Stimulated activated CD8-positive, alpha-beta memory T cell treated with anti-CD3 and anti-CD28 coated beads, Interleukin-15, amount 100 ng/mL, for 48 hours (primary cell): ENCODE measurements at places on chromosomes 12 and 14.

DNA sequence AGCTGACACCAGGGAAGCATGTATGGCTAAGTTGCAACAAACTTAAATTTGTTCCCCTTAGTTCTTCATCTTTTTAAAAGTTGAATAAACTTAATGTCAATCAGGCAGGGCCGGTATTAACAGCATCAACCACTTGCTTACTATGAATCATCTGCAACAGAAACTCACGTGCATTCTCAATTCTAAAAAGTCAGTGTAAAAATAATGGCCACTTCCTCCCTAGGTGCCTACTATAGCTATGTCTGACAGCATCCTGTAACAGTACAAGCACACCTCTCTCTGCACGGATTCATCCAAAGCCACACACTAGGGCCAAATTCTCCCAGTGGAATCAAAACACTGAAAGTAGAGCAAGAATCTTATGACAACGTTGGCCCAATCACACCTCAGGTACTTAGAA, 48.6 kb downstream of the PPP1R36 start:
- no peak for DNase-seq

DNA sequence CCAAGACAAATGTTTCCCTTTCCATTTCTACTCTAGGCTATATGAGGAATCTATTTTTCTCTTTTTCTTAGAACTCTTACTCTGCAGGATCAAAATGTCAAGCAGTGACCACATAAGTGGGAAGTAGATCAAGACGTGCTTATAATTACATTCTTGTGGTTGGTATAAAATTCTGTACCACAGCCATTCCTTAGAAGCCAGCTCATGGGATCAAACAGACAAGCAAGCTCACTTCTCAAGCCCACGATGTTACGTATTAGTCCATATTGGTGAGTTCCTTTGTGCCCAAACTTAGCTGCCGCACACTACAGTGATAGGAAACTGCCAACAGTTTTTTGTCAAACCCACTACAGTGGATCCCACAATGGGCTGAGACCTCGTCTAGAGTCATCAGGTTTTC, 53.4 kb downstream of the IFNG start:
- DNase-seq, result no peak

- DNase-seq, result no peak
Observed at GRCh38 chr14:58598028-58598803, 39.5 kb upstream of the DACT1 start.

DNA sequence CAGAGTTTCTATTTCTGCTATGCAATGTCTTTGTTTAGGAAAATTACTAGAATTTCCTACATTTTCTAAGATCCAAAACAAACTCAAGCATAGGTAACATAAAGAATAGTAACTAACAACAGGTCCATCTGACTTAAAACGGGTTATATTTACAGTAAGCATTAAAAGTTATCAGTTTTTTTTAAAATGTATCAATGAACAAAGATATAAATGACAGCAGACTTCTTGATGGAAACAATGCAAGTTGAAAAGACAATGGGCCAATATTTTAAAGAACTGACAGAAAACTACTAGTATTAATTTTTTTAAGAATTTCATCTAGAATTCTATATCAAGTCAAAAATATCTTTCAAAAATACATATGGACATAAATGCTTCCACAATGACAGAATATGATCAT, 367.1 kb upstream of the MGAT4C start:
- no peak for DNase-seq

GRCh38 chr12:50120521-50120920, 8.5 kb downstream of the COX14 start:
- no peak for DNase-seq

GRCh38 chr12:120425797-120426196, 12.1 kb upstream of the COX6A1 start:
- no peak for DNase-seq

DNA sequence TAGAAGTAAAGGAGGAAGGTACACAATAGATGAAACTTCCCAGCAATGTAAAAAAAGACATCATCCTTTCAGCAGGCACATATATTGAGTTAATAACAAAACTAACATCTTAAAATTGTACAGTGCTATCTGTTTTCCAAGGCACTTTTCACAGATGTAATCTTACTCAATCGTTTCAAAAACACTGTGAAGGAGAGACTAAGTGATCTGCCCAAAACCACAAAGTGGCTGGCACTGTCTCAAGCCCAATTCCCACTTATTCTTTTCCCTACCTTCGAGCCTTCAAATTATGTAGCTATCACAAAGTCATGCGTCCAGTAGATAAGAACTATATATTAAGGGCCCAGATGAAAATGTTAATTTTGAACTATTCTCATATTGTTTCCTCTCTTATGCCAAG, 193.6 kb upstream of the RASSF8 start:
- DNase-seq, result no peak

GRCh38 chr12:68568922-68569569, 41.7 kb upstream of the RAP1B start:
- no peak for DNase-seq

- DNase-seq, result no peak
Observed at GRCh38 chr12:5497329-5498053, 65.6 kb downstream of the NTF3 start.

- no peak for DNase-seq
Observed at GRCh38 chr12:55065535-55065934, 45.8 kb downstream of the NEUROD4 start.

DNA sequence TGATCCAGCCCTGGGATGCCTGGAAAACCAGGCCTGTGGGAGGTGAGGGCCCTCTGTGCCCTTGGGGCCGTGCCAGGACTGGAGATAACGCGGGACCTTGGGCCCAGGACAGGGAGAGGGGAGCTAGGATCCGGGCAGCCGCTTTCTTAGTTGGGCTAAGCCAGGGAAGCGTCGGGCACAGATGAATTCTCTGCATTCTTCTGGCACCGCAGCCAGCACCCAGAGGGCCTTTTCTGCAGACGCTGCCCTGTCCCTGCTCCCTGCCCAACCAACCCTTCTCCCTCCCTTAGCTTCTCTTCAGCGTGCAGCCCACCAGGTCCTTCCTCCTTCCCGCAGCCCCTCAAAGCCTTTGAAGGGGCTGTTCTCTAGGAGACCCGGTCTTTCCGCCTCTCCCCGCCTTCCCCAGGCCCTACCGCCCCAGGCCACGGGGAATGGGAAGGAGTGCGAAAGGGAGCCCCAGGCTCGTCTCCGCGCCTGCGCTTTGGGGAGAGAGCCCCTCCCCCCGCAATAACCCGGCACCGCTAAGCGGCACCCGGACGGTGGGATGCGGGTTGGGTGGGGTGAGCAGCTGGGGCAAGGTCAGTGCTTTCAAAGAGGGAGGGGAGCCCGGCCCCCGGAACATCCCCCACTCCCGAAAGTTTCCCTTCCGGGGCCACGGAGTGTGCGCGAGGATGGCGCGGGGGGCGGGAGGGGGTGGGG, 663 bp downstream of the NCKAP5L start:
- DNase-seq, result peak; percentile 9

DNA sequence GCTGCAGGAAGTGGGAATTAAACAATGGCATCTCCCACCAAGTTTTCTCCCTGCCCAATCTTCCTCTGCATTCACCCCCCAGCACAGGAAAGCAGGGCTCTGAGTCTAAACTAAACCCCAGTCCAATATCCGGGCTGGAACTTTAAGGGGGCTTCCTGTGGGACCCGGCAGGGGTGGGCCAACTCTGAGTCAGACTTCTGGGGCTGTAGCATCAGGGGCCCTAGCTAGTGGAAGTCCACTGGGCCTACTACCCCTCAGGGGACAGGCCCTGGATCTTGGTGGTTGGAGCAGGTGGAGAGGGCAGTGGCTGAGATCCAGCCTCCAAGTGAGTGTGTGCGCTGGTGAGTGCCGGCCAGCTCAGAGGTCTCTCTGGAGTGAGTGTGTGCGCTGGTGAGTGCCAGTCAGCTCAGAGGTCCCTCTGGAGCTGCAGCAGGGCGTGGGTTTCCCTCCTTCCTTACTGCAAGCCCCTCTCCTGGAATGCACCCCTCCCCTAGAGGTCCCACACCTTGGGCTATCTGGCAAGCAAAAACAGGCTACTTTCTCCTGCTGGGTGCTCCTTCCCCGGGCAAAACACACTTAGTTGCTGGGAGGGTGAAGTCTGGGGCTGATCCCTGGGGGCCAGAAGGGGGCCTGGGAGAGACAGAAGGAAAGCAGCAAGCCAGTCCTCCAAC, 5.6 kb upstream of the LHX5 start:
- DNase-seq, result no peak
